KG1 (cell line): ENCODE measurements at places on chromosomes 12 and 14.

GRCh38 chr12:96500693-96501092 is 11.3 kb downstream of the CFAP54 start:
- no peak for DNase-seq

DNA sequence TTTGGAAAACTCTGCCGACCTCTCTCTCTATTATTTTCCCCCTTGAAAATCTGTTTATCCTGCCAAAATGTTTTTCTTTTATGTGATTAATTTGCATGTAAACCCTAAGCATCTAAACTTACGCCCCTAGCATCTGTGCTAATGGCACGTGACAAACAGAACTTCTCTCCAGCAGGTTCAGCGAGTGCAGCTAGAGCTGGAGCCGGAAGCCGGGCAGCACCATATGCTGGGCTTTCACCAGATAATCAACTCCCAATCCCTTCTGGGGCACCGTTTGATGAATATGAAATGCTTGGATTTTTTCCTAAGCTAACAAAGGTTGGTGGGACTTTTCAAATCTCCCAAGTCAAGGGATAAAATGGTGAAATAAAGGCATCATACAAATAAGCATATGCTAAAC is 667.5 kb upstream of the TMEM132C start:
- DNase-seq = no peak

DNA sequence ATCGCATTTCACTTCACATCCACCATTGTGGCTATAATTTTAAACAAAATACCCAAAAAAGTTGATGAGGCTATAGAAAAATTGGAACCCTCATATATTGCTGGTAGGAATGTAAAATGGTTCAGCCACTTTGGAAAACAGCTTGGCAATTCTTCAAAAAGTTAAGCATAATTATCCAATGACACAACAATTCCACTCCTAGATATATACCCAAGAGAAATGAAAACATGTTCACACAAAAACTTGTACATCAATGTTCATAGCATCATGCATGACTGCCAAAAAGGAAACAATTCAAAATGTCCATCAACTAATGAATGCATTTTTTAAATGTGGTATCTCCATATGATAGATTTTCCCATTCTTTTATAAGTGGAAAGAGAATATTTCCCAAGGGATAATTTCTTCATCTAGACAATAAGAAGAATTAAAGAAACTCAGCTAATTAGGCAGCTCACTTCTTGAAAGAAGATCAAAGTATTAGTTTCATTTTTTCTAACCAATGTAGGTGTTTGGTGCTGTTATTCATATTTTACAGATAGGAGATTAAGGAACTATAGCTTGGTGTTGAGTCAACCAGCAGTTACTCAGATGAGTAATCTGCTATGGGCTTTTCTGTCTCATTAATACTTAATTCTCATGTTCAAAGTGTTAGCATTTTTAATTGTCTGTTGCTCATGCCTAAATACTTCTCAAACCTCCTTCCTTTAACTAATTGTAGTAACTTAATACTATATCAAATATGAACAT is 32.8 kb downstream of the YEATS4 start:
- no peak for DNase-seq

DNA sequence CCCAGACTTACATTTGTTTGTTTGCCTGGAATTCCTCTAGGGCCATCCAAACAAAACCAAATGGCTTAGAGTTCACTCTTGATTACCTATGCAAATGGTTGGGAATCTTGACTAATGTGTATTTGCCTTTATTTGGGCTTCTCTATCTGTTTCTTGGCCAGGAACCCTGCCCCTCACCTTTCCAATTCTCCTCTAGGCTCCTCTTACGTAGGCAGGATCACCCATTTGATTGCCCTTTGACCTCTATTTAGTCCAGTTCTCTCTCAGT is 123.0 kb upstream of the DYRK2 start:
- DNase-seq = no peak

GRCh38 chr12:97305651-97306050 is 157.0 kb upstream of the RMST start:
- DNase-seq = no peak

DNA sequence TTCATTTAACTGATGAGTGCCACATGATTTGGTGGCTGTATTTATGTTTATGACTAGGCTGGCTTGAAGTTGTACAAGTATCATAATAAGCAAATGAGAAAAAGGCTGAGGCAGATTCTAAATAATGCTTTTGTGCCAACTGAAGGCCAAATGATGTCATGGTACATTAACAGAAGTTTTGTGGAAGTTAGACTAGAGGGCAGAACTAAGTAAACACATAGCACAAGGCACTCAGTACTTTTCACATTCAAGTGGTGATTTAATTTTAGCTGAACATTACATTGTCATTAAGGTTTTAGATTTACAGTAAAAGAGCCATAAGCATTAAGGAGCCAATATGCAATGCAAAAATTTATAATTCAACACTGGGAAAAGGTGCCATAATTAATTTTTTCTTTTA is 21.1 kb downstream of the PPP1CC start:
- no peak for DNase-seq

GRCh38 chr12:68559984-68560850 is 50.5 kb upstream of the RAP1B start:
- no peak for DNase-seq

GRCh38 chr12:12126551-12126950 is 55.8 kb downstream of the BCL2L14 start:
- DNase-seq = no peak

GRCh38 chr12:97404543-97404942 is 58.1 kb upstream of the RMST start:
- no peak for DNase-seq

DNA sequence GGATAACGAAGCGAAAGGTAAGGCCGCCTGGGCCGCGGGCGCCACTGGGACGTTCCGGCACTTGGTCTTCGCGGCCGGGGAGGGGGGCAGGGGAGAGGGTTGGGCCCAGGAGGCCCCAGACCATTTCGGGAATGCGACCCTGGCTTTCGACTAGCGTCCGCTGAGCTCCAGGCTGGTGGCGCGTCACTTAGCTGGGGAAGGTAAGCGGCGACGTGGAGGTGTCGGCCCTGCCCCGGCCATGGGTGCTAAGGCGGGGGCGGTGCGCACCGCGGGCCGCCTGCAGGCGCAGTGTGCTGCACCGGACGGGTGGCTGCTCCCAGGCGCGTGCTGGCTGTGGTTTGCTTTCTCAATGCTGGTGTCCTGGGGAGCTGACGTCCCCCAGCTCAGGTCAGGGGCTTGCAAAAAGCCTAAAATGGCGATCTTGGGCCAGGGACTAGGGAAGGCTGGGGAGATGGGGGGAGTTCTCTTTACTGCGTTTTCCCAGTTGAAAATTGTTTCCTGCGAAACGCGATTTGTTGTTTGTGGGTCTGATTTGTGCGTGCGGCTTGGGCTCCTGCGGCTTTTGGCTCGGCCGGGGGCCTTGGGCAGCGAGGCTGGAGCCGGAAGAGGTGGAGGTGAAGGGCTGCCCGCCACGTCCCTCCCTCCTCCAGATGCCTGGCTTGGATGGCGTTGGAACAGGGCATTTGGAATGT is 1.2 kb downstream of the HOXC10 start:
- DNase-seq = no peak

DNA sequence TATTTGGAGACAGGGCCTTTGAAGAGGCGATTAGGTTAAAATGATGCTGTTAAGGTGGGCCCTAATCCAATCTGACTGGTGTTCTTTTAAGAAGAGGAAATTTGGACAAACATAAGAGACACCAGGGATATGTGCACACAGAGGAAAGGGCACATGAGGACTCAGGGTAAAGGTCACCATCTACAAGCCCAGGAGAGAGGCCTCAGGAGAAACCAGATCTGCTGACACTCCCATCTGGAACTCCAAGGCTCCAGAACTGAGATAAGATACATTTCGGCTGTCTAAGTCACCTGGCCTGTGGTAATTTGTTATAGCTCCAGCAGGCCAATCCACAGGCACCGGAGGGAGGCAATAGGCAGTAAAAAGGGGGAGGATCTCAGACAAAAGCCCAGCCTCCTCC is 48.6 kb downstream of the KICS2 start:
- no peak for DNase-seq

DNA sequence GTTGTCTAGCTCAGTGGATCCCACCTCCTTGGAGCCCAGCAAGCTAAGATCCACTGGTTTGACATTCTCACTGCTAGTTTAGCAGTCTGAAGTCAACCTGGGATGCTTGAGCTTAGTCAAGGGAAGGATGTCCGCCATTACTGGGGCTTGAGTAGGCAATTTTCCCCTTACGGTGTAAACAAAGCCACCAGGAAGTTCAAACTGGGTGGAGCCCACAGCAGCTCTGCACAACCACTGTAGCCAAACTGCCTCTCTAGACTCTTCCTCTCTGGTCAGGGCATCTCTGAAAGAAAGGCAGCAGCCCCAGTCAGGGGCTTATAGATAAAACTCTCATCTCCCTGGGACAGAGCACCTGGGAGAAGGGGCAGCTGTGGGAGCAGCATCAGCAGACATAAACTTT is 16.7 kb upstream of the TAS2R43 start:
- no peak for DNase-seq

DNA sequence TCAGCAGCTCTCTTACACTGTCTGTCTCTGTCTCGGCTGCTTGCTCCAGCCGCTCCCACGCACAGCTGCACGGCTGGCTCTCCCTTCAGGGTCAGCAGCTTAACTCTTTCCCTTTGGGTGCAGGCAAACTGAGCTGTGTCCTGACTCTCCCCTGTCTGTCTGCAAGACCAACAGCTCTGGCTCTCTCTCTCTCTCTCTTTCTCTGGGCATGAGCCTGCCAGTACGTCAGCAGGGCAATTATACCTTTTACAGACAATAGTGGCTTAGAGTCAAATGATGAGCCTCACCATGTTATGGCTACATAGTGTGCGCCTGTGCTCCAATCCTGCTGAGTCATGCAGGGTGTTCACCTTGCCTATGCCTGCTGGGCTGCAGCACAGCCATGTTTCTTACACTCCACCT is 120.5 kb upstream of the DDHD1 start:
- DNase-seq = no peak

- DNase-seq = no peak
These were observed 49.2 kb downstream of the MBIP start for GRCh38 chr14:36271222-36271621.
